CD4-positive, alpha-beta memory T cell (primary cell): ENCODE measurements at places on chromosomes 4 and X.

DNA sequence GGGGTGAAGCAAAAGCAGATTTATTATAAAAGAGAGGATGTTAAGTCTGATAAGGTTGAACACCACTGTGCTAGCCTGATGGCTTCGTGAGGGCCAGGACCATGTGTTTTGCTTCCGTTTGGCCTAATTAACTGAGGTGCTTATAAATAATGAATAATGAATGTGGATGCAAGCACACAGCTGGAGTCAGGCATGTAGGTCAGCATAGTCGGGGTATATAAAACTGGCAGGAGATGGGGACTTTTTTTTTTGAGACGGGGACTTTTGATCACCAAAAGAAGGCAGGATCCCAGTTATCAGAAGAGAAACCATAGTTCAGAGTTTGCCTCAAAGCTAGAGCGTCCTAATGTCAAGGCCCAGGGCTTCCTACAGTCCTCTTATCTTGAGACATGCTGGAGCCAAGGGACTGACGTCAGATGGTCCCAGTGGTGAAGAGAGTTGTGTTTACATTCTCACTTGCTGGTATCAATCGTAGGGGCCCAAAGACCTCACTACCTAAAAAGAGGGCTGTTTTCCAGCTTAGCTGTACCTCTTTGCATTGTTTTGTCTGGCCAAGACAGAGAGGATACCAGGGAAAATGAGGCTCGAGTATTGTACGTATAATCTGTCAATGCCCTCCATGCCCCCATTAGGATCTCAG lies 50.4 kb downstream of the RTL9 start:
- no peak overlapping the region for H3K27ac ChIP-seq
- H3K4me1 ChIP-seq = no peaks in the 10 kb centered on the region
- DNase-seq = no peak
- no peaks in the 10 kb centered on the region for H3K36me3 ChIP-seq
- H3K4me3 ChIP-seq = no peak overlapping the region

DNA sequence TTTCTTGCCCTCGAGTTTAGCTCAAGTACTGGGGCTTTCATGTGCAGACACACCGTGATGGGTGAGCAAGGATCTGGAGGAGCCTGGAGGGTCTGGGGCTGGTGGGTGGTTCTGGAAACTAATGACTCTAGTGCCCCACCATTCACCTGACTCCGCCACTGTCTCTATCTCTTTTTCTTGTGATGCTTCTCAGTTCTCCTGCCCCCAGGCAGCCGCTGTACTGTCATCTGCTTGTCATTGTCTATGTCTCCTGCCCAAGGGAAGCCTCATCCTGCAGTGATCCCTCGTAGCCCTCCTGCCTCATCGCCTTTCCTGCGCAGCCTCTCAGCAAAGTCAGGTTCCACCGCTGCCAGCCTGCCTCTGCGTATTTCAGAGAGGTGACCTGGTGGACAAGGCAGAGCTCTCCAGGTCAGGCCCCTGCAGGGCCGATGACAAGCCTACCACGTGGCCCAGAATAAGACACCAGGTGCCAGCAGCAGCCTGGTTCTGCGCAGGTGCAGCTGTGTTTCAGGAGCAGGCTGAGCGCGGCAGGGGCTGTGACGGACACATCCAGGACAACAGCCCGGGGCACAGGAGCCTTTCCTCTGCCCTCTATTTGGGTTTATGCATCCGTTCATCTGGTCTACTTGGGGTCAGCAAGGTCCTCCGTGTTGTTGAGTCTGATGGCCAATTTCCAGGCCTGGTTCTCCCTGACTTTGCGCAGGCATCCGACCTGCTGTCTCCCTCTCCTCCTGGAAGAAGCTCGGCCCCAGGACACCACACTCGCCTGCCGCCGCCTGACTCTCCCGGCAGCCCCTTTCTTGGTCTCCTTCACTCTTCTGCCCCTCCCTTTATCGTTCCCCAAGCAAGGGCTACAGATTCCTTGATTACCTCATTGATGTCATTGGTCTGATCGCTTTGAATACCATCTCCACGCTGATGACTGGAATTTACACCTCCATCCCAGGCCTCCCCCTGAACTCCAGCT lies 30.9 kb upstream of the CDKN2AIP start:
- no peak for DNase-seq
- no peaks in the 10 kb centered on the region for H3K36me3 ChIP-seq
- no peaks in the 10 kb centered on the region for H3K27me3 ChIP-seq
- no peak overlapping the region for H3K4me3 ChIP-seq
- H3K4me1 ChIP-seq = no peaks in the 10 kb centered on the region
- H3K27ac ChIP-seq = no peak overlapping the region

DNA sequence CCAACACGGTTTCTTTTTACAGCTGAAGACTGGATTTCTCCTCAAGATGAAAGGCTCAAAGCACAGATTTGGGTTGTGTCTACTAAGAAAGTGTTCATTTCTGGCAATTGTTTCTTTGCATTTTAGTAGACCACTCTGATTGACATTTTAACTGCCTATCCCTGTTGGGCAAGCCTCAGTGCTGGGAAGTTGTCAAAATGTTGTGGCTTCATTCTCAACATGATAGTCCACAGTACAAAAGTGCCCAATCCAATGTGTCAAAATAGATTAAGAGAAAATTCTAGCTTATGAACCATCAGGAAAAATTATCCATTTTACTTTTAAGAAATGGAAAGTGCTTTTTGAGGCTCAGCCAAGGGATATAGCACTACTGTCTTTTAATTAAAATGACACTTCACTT lies 323.9 kb upstream of the PRPS2 start:
- no peak for DNase-seq
- no peaks in the 10 kb centered on the region for H3K4me1 ChIP-seq
- no peak overlapping the region for H3K27ac ChIP-seq
- no peaks in the 10 kb centered on the region for H3K36me3 ChIP-seq
- H3K4me3 ChIP-seq = no peak overlapping the region

DNA sequence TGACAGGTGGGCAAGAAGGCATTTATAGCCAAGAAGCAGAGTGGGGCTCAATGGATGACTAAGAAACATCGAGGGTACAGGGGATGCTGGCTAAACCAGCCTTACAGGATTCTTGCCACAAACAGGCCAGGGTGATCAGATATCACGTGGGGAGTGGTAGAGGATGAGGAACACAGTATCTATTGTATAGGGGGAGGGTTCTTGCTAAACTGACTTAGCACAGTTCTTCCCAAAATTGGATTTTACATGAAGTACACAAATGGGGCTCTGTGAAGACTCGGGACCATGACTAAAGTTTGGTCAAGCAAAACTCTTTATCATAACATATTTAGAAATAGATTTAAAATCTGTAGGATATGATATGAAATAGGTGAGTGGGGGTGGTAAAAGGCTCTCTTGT lies 144.0 kb upstream of the ATOH1 start:
- H3K36me3 ChIP-seq = no peaks in the 10 kb centered on the region
- H3K27ac ChIP-seq = no peak overlapping the region
- no peaks in the 10 kb centered on the region for H3K27me3 ChIP-seq
- H3K4me1 ChIP-seq = no peaks in the 10 kb centered on the region
- DNase-seq = no peak

- no peaks in the 10 kb centered on the region for H3K36me3 ChIP-seq
- H3K4me1 ChIP-seq = no peaks in the 10 kb centered on the region
- no peaks in the 10 kb centered on the region for H3K27me3 ChIP-seq
- DNase-seq = no peak
Measured at GRCh38 chr4:83831588-83831987, 295.7 kb downstream of the GPAT3 start.

GRCh38 chr4:148415500-148415899 lies 26.7 kb downstream of the NR3C2 start:
- no peak for DNase-seq
- H3K4me1 ChIP-seq = peaks cover 14% of the 10 kb centered on the region
- H3K27me3 ChIP-seq = no peaks in the 10 kb centered on the region
- no peak overlapping the region for H3K4me3 ChIP-seq
- H3K27ac ChIP-seq = no peak overlapping the region

DNA sequence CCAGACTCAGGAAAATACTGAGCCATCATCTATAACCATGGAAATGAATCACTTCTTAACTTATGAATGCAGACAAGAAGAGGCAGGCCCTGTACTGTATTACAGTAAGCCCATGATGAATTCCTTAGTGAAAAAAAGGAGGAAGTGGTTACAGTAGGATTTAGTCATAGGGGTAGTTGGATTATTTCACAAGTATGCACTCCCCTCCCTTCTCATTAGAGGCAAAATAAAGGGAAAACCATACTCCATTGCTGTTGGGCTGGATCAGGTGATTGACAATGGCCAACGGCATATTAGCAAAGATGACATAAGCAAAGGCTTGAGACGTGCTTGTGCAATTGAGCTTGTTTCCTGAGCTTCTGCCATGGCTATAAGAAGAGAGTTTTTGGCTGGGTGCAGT lies 181.1 kb upstream of the PRPS2 start:
- H3K27me3 ChIP-seq = no peaks in the 10 kb centered on the region
- H3K36me3 ChIP-seq = no peaks in the 10 kb centered on the region
- H3K4me1 ChIP-seq = no peaks in the 10 kb centered on the region
- H3K4me3 ChIP-seq = no peak overlapping the region
- H3K27ac ChIP-seq = no peak overlapping the region
- DNase-seq = no peak

DNA sequence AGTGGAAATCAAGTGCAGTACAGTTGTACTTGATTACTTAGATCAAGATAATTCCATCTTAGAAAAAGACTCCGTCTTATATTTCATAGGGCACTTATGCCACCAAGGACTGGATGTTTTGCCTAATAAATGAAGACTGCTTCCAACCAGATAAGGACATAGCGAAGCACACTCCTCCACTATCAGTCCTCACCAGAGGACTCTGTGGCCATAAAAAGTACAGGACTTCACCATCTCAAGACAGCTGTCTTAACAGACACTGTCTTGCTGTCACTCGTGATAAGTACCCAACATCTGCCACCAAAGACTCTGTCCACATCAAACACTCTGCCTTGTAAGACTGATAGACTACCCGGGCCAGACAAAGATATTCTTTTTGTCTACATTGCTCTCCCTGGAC lies 352.0 kb downstream of the TRAM1L1 start:
- no peak for DNase-seq
- no peak overlapping the region for H3K27ac ChIP-seq
- H3K4me3 ChIP-seq = no peak overlapping the region

GRCh38 chr4:38688676-38689355 lies 24.8 kb downstream of the KLF3 start:
- H3K27ac ChIP-seq = no peak overlapping the region
- no peaks in the 10 kb centered on the region for H3K27me3 ChIP-seq
- peaks cover 44% of the 10 kb centered on the region for H3K4me1 ChIP-seq
- H3K4me3 ChIP-seq = no peak overlapping the region
- peaks cover 61% of the 10 kb centered on the region for H3K36me3 ChIP-seq

- no peaks in the 10 kb centered on the region for H3K27me3 ChIP-seq
- no peaks in the 10 kb centered on the region for H3K36me3 ChIP-seq
- H3K4me1 ChIP-seq = no peaks in the 10 kb centered on the region
- DNase-seq = no peak
- H3K4me3 ChIP-seq = no peak overlapping the region
- H3K27ac ChIP-seq = no peak overlapping the region
Measured at GRCh38 chr4:3781193-3781886, 15.2 kb downstream of the ADRA2C start.

DNA sequence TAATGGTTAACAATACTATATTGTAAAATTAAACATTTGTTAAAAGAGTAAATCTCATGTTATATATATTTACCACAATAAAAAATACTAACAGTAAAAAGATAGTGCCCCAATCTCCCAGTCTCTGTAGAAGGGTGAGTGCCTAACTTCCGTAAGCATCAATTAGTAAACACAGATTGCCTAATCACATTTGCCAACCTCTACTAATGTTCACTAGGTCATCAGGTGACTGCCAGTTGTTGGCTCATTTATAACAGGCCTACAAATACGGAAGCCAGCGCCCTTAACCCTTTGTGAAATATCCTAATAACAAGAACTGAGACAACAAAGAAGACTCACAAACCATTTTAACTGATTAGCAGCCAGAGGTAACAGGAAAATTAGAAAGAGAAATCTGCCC lies 345.1 kb downstream of the INPP4B start:
- H3K27me3 ChIP-seq = no peaks in the 10 kb centered on the region
- DNase-seq = no peak
- H3K36me3 ChIP-seq = no peaks in the 10 kb centered on the region

DNA sequence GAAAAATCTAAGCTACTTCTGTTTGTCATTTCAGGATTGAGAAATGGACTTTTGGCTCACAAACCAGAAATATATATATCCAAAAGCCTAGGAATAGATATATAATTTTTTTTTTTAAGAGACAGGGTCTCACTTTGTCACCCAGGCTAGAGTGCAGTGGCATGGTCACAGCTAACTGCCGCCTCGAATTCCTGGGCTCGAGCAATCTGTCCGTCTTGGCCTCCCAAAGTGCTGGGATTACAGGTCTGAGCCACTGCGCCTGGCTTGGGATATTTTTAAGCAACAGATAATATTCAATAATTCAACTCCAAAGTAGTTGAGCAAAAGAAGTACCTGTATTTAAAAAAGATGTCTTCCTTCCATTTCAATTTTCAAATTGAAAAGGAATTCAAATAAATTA lies 112.5 kb downstream of the C4orf51 start:
- no peak for DNase-seq
- no peaks in the 10 kb centered on the region for H3K36me3 ChIP-seq
- H3K4me1 ChIP-seq = no peaks in the 10 kb centered on the region
- no peaks in the 10 kb centered on the region for H3K27me3 ChIP-seq

GRCh38 chr4:141643557-141643956 lies 7.2 kb downstream of the IL15 start:
- DNase-seq = no peak
- no peak overlapping the region for H3K27ac ChIP-seq

DNA sequence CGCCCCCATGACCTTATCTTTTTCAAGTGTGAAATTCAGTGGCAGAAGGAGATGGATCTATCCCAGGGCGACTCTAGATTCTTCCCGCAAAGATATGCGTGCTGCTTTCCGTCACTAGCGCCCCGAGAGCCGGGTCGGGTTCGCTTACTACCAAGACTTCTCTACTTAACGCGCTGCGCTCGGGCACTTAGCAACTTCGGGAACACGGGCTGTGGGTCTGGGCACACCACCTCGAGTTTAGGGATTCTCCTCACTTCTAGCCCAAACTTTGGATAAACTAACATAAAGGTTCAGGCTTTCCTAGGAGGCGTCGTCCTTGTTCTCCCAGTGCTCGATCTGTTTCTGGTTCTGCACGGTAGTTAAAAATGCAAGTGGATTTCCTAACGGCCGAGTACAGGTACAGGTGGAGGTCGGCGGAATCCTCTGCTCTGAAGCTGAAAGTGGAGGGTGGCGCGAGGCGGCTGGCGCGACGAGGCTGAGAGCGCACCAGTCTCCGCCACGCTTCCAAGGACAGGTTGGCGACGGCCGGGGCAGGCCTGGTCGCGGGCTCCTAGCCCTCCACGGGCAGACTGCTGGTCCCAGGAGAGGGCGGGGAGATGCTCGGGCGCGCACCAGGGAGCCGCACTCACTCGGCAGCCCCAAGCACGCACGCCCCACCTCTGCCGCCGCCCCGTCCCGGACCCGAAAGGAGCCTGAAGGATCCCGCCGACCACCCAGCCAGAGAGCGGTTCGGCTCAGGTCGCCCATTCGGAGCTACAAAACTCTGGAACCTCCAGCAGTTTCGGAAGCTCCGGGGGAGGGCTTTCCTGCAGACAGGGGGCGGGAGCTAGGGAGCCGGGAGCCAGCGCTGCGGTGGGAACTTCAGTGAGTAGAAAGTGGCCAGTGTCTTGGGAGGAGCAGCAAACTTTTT lies 100.8 kb upstream of the TENM3 start:
- no peak for DNase-seq
- H3K27ac ChIP-seq = no peak overlapping the region
- H3K4me1 ChIP-seq = no peaks in the 10 kb centered on the region
- H3K36me3 ChIP-seq = no peaks in the 10 kb centered on the region
